BJ (cell line): ENCODE measurements at places on chromosomes 1 and 21.

- no peak for DNase-seq
Observed at GRCh38 chr21:37700641-37701202, 215.5 kb downstream of the KCNJ6 start.

DNA sequence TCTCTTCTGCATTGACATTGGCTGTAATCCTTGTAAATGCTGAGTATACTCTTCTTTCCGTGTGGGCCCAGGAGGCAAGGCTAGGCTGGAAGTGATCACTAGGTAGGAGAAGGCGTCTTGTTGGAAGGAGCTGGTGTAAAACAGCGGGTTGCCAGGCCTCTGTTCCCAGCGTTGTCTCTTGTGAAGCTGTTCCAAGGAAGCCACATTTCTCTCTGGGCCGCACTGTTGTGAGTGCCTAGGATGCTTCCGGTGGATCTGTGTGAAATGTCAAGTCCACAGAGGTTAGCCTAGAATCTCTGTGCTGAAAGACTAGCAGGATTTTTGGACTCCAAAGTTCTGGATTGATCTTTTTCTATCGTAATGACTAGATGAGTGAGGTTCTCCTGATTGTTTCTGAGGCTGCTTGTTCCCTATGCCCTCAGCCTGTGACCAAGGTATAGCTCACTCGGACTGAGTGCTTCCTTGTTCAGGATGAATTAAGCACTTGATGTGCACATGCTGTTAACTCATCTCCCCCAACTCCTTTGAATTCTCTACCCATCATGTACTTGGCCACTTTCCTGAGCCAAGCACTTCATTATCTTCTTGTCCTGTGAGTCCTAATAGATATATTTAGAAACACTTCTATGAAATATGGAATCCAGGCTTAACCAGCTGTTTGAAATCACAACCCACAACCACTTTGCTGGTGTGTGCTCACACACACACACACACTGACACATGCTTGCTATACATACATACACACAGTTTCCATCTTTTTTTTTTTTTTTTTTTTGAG lies 63.3 kb downstream of the PBX1 start:
- no peak for DNase-seq

- no peak for DNase-seq
Observed at GRCh38 chr1:167488786-167489185, 29.5 kb downstream of the CD247 start.

GRCh38 chr21:40422896-40423635 lies 423.9 kb downstream of the DSCAM start:
- DNase-seq = no peak

DNA sequence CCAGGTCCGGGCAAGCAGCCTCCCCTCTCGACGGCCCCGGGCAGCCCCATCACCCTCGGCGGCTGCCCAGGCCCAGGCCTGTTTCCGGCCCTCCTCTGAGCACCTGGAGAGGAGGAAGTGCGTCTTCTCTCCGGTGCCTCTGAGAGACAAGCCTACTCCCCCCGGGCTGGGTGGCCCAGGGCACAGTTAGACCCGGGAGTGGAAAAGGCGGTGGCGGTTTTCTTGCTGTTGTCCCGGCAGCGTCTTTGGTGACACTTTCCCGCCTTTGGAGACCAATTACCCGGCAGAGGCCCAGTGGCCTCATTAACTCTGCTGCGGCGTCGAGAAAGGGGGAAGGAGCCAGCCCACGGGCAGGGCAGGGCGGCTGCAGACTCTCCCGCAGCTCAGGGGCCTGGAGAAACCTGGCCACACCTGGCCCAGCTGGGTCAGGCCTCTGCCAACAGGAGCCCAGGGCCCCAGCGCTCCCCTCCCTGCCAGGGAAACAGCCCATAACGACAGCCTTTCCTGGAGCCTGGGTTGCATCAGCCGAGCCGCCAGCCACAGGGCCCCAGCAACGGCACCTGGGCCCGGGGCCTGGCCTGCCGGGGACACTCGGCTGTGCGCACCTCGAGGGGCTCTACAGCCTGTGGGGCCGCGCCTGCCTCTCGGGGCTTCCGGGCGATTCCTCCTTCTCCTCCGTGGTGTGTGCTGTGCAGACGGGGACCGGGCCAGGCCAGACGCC lies 28.4 kb upstream of the C1orf159 start:
- no peak for DNase-seq

DNA sequence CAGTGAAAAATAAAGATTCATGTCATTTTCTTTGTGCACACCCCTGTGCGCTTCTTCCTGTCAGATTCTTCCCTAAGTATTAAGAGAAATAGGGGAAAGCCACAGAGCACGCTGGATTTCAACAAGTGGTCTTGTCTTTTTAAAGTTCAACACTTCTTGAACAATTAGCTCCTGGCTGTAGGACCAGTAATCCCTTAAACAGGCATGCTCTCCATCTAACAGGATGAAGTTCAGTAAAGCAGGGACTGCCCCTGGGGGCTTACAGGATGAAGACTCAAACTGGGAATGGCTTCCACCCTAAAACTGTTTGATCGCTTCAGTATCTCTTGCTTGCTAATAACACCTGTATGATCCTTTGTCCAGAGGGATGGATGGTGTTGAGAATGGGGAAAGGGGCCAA lies 4.2 kb downstream of the PSMB4 start:
- no peak for DNase-seq

- no peak for DNase-seq
Observed at GRCh38 chr1:17120962-17121837, 1.9 kb upstream of the PADI2 start.

- no peak for DNase-seq
Observed at GRCh38 chr1:47178020-47178419, 11.8 kb downstream of the PDZK1IP1 start.

- no peak for DNase-seq
Observed at GRCh38 chr1:27011058-27011764, 1.4 kb downstream of the TENT5B start.

- DNase-seq = peak; percentile 19
Observed at GRCh38 chr1:200510228-200510623, 100.4 kb upstream of the ZNF281 start.

DNA sequence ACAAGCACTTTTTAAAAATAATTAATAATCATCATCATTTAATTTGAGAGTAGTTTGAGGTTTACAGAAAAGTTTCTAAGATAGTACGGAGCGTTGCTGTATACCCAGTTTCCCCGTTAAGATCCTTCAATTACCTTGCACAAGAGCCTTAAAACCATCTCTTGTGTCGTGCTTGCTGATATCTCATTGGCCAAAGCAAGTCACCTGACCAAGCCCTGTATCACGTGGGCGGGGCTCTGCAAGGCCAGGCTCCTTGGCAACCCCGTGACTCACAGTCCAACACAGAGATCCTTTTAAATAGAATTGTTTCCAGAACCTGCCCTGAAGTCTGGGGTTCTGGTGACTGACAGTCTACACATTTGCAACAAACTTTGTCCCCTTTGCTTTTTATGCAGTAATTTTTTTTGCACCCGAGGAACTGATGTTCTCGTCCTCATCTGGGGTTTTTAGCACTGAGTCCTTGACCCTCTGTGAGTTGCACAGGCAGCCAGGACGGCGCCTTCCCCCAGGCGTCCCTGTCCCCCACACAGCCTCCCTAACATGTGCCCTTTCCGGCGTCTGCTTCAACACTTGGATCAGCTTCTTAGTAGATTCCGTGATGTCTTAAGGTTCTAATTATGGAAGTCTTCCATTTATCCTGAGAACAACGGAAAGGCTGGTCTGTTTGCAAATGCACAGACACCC lies 183.3 kb upstream of the TMEM51 start:
- DNase-seq = peak; percentile 88

- no peak for DNase-seq
Observed at GRCh38 chr1:201486187-201486586, 17.2 kb upstream of the PHLDA3 start.

GRCh38 chr1:45356186-45356585 lies 15.9 kb upstream of the MUTYH start:
- DNase-seq = no peak

DNA sequence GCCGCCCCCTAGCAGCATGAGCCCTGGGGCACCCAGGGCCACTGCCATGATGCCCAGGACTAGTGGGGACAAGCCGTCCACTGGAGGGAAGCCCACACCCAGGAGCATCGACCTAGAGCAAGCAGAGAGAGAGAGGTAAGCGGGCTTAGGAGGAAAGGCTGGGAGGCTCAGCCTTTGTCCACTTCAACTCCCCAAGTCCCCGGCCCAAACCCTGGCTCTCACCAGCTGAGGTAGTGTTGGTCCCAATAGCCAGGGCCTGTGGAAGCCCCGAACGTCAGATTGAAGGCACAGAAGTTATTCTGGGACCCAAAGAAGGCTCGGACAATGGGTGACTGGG lies 2.4 kb downstream of the GLMP start:
- no peak for DNase-seq

GRCh38 chr1:215115760-215116159 lies 33.2 kb downstream of the KCNK2 start:
- DNase-seq = no peak

- DNase-seq = no peak
Observed at GRCh38 chr1:228005511-228006033, 1.2 kb upstream of the WNT3A start.

DNA sequence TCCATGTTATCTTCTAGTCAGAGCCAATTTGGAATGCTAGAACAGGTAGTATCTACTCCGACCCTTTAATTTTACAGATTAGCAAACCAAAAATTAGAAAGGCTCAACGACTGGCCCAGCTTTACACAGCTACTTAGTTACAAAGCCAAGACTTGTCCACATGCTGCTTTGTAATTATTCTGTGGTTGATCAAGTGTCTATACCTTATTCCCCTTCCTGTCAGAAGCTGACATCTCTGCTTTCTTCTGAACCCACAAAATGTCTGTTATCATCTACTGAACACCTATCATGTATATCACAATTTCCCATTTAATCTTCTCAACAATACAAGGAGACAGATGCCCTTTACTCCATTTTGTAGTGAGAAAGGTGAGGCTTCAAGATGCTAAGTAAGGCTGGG lies 15.6 kb downstream of the TGFBR3 start:
- DNase-seq = no peak

DNA sequence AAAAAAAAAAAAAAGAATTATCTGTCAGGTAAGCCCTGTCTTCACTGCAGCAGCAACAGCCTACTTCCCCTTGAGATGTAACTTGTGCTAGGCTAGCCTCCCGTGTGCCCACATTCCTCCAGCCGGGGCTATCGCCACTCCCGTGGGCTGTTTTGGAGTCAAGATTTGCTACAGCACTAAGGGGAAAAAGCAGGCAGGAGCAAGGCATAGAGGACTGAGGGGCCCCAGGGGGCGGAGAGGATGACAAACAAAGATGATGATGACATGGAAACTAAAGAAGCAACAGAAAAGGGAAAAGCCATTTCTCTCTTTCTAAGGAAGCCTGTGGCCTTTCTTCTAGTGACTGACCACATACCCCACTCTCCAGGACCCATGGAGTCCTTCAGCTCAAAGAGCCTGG lies 1.9 kb downstream of the TNFAIP8L2 start:
- no peak for DNase-seq

DNA sequence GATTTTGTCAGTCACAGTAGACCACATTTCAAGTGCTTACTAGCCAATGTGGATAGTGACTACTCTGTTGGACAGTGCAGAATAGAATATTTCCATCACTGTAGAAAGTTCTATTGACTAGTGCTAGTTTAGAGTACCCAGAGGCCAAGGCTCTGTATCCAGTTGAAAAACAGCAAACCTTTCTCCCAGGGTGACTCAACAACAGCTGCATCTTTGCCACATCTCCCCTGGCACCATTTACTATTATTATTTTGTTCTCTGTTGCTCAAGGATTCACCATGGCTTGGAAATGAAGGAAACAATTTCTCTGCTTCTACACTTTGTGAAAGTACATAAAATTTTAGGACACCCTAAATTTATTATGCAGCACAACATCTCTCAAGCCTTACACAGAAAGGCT lies 85.3 kb upstream of the WDR26 start:
- no peak for DNase-seq

DNA sequence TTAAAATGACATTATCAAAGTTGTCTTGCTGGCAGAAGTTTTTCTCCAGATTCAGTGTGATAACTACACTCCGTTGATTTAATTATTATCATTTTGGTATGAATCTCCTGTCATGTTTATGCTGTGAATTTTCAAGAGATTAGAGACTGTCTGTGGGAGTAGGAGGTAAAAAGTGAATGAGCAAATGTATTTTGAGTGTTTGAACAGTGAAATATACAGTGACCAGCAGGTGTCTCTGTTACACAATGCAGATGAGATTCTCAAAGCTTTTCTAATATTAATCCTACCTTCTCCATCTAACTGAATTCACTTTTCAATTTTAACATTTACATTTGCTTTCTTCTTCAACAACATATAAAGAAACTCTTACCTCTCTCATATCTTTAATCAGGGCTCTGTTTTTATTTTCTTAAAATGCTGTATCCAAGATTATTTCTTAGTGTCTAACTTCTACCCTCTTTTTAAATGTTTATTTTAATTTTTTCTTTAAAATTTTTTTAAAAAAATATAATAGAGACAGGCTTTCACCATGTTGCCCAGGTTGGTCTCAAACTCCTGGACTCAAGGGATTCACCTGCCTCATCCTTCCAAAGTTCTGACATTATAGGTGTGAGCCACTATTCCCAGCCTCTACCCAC lies 20.9 kb upstream of the HSPA13 start:
- no peak for DNase-seq

DNA sequence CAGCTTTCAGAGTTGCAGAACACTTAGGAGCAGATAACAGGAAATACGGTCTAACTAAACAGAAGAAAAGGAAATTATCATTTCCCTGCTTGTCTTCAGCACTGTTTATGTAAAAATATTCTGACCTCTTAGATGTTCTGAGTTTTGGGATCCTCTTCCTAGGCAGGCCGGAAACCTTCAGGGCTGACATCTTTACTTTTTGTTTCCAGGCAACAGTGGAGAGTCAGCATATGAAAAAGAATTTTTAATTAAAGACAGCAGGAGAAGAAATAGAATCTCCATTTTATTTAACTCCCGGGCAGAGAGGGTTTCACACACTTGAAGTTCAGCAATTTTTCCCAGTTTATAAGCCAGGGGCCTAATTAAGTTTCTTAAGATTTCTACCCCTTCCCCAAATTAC lies 5.1 kb upstream of the RIPPLY3 start:
- no peak for DNase-seq

GRCh38 chr1:202750024-202750423 lies 39.8 kb upstream of the SYT2 start:
- no peak for DNase-seq

- no peak for DNase-seq
Observed at GRCh38 chr1:51515982-51516648, 3.0 kb downstream of the EPS15 start.

DNA sequence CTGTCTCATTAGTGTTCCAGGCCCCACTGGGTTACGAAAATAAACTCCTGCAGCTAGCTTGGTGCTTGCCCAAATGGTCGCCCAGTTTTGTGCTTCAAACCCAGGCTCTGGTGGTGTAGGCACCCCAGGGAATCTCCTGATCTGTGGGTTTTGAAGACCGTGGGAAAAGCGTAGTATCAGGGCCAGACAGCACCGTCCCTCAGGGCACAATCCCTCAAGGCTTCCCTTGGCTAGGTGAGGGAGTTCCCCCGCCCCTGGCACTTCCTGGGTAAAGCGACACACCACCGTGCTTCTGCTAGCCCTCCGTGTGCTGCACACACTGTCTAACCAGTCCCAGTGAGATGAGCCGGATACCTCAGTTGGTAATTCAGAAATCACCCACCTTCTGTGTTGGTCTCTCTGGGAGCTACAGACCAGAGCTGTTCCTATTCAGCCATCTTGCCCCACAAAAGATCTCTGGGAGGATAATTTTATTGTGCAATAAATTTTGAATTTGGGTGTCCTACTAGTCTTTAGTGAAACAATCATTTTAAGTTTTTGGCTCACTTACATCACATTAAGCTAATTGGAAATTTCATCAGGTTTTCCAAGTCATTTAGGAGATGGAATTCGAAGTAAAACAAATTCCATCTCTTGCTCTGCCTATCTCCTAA lies 9.4 kb upstream of the SLC25A24 start:
- no peak for DNase-seq

GRCh38 chr1:221331273-221332183 lies 410.4 kb downstream of the DUSP10 start:
- DNase-seq = no peak

GRCh38 chr1:65791801-65792668 lies 660 bp upstream of the PDE4B start:
- no peak for DNase-seq
